A549 treated with GW870086 at 1 μM for 4 hours (cell line): ENCODE measurements at places on chromosomes 16 and 17. TPM values are rescaled to one million over a fixed set of nuclear protein-coding genes. Genes with fewer than 3 reads are reported as not detected.

The CES1 gene
- 31.3 to 45.8 TPM (median 35.6 TPM) in 5 replicates for total RNA-seq

The MPP3 gene
- total RNA-seq, result 14.4 to 16.9 TPM (median 15.8 TPM) in 5 replicates

The THAP11 gene
- 26.3 to 42.4 TPM (median 39.3 TPM) in 5 replicates for total RNA-seq

The SBK1 gene
- total RNA-seq, result 0.17 to 0.32 TPM (median 0.27 TPM) in 5 replicates

The SLC47A1 gene
- total RNA-seq, result 22.1 to 24.9 TPM (median 23.5 TPM) in 5 replicates

The ALDH3A1 gene
- total RNA-seq, result 819 to 1,197 TPM (median 850 TPM) in 5 replicates

The CTCF gene
- 33.9 to 35.7 TPM (median 34.2 TPM) in 5 replicates for total RNA-seq

The GRB7 gene
- 2.8 to 5.0 TPM (median 4.2 TPM) in 5 replicates for total RNA-seq

The GSPT1 gene
- total RNA-seq, result 175 to 208 TPM (median 185 TPM) in 5 replicates

The CDRT15L2 gene
- total RNA-seq, result not detected in 5 replicates

The EFNB3 gene
- total RNA-seq, result 1.3 to 1.6 TPM (median 1.5 TPM) in 5 replicates

The CHMP6 gene
- total RNA-seq, result 30.1 to 35.9 TPM (median 35.1 TPM) in 5 replicates

The KRTAP4-5 gene
- not detected in 5 replicates for total RNA-seq

The PABPN1L gene
- total RNA-seq, result not detected in 5 replicates

The SRCIN1 gene
- total RNA-seq, result 1.4 to 3.1 TPM (median 2.6 TPM) in 5 replicates

The CTRL gene
- total RNA-seq, result 1.0 to 2.1 TPM (median 1.7 TPM) in 5 replicates

The GLP2R gene
- total RNA-seq, result 6.3 to 15.4 TPM (median 9.8 TPM) in 5 replicates

The KRT33B gene
- total RNA-seq, result not detected in 5 replicates

The CLEC3A gene
- not detected in 5 replicates for total RNA-seq

The FAM20A gene
- total RNA-seq, result 0.07 TPM in 2 of 5 replicates, not detected in the others

The MARVELD3 gene
- total RNA-seq, result 0.29 to 0.54 TPM (median 0.45 TPM) in 5 replicates

The CLEC10A gene
- total RNA-seq, result not detected in 5 replicates

The CMTM2 gene
- not detected in 5 replicates for total RNA-seq

The TNK1 gene
- 1.4 to 2.0 TPM (median 1.5 TPM) in 5 replicates for total RNA-seq

The TPSB2 gene
- total RNA-seq, result 0.13 TPM in 1 of 5 replicates, not detected in the others

The MAF gene
- 0.31 to 0.90 TPM (median 0.39 TPM) in 5 replicates for total RNA-seq

The HSPB9 gene
- 0.08 TPM in 1 of 5 replicates, not detected in the others for total RNA-seq

The WSCD1 gene
- 1.9 to 3.9 TPM (median 3.2 TPM) in 5 replicates for total RNA-seq

The RPL38 gene
- 2,661 to 3,508 TPM (median 2,971 TPM) in 5 replicates for total RNA-seq

The GINS3 gene
- total RNA-seq, result 23.3 to 25.3 TPM (median 24.0 TPM) in 5 replicates

The GPR139 gene
- not detected in 5 replicates for total RNA-seq
